ENCODE measurements at places on chromosomes 7 and 10.

DNA sequence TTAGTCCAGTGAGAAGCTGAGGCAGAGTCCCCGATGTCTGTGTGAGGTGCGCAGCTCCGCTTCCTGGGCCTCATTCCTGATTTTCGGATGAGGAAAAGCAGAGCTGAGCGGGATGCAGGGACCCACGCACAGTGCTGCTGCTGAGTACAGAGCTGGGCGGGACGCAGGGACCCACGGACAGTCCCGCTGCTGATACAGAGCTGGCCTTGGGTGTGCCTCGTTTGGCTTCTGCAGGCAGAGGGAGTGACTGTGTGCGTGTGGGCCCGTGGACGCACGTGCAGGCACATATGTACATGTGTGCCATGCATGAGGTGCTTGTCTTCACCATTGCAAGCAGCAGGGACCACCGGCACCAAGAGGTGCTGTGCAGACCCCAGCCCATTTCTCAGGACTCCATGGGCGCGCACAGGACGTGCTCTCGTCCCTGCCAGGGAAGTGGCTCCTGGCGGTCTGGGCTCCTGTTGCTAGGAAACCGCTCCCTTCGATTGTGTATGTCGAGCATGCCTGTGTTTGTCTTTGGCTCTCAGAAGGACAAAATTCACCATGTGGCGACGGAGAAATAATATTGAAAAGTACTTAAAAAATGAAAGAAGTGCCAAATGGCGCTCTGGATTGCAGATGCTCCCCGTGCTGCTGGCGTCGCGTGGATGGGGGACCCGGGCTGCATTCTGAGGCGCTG lies 303.8 kb upstream of the MKI67 start:
- no peak for DNase-seq

DNA sequence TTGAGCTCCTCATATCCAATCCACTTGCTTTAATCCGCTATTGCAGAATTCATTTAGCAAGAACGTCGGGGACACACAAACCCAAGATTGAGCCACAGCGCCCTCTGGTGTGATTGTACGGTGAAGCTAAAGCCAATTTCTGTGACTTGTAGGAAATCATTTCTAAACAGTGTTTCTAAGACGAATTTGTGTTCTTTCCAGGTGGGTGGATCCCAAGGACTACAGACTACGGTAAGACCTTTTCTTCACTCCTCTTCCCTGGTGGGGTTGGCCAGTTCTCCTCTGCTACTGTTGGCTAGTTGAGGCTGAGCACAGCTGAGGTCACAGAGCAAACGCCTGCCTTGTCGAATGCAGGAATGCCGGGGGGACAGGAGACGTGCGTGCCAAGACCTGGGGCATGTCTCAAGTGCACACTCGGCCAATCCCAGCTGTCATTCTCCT lies 5.2 kb downstream of the DMBT1 start:
- peak; percentile 69 for DNase-seq

GRCh38 chr10:50604809-50605208 lies 18.9 kb downstream of the SGMS1 start:
- no peak for DNase-seq

DNA sequence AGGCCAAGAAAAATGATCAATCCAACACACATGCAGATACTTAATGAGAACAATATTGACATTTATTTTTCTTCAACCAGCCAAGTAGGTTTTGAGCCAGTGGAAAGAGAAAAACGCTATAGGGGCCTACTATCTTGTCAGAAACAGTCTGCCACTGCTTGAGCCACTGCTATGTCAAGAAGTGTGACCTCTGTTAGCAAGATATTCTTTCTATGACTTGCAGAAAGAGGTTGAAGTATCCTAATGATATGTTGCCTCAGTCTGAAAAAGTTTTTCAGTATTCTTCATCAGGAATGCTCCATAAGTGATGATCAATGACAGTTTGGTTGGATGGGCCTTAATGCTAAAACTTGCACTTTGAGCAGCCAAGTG lies 328.4 kb upstream of the KCND2 start:
- no peak for DNase-seq

- no peak for DNase-seq
These were observed 73.7 kb upstream of the ODAD2 start for GRCh38 chr10:28072573-28072972.

- no peak for DNase-seq
These were observed 553.8 kb downstream of the GRM8 start for GRCh38 chr7:126698909-126699308.

DNA sequence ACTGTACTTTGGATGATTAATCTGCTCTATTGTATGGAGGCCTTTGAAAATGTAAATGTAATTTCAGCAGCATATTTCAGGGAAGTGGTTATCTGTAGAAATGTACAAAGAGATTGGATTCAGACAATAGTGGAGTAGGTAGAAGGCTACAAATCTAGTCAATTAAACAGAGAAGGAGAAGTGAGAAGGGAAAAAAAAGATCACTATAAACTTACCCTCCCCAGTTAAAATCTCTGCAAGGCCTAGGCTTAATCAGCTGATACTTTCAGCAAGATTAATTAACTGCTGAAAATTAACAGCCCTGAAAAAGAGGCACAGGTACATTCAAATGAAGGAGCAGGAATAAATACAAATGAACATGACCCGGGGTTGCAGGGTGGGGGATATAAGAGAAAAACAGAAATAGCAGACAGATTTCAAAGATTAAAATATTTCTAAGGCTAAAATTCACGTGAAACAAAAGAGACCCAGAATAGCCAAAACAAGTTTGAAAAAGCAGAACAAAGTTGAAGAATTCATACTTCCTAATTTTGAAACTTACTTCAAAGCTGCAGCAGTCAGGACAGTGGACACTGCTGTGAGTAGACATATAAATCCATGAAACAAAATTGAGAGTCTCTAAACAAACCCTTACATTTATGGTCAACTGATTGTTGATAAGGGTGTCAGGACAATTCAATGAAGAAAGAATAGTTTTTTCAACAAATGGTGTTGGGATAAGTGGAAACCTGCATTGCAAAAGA lies 96.0 kb downstream of the NRCAM start:
- DNase-seq = no peak

GRCh38 chr7:112449902-112450806 lies at the start of gene IFRD1:
Gene IFRD1, plus strand, starts transcription at chr7:112450460. Its CDS starts 229 bp downstream, at chr7:112450689.
- peak; percentile 95 for DNase-seq

GRCh38 chr10:35685402-35685801 lies 43.3 kb upstream of the FZD8 start:
- DNase-seq = no peak

DNA sequence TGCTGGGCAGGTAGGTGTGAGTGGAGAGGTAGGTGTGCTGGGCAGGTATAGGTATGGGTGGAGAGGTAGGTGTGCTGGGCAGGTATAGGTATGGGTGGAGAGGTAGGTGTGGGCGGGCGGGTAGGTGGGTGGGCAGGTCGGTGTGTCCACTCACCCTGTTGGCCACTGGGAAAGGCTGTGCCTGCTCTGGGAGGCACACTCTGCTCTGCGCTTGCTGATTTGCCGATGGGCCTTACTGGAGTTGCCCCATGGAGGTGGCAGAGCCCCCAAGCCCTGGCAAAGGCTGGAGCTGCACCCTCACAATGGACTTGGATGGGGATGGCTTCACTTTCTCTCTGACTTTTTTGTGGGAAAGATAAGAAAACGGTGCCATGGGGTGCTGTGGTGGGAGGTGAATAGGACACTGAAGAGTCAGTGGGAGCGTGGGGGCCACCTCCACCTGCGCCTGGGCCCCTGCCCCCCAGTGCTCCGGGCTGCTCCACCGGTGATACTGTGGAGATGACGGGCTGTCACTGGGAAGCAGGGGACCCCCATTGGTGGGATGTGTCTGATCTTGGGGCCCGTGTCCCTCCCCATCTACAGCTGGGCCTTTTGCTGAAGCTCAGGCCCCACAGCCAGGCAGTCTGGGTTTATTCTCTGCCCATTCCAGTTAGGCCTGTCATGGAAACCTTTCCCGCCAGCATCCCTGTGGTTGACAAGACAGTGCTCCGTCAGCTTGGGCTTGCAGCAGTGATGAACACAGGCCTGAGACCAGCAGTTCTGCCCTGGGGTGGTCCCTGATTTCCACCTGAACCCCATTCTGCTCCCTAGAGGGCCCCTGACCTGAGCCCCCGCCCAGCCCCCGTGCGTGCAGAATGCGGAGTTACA lies 75.0 kb downstream of the NKX6-2 start:
- no peak for DNase-seq

GRCh38 chr7:41466760-41467384 lies 236.0 kb downstream of the INHBA start:
- no peak for DNase-seq

DNA sequence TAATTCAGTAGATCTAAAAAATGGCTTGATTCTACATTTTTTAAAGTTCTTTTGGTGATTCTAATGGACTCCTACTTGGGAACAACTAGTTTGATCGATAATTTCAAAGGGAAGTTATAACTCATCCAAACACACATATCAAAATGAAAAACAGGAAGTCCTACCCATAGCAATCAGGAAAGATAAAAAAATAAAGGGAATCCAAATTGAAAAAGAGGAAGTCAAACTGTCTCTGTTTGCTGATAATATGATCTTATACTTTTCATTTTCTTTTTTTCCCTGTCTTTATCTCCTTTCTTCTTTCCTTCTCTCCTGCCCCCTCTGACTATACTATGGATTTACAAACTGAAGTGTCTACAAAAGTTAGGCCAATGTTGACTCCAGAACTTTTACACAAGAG lies 118.8 kb downstream of the IQUB start:
- DNase-seq = no peak

DNA sequence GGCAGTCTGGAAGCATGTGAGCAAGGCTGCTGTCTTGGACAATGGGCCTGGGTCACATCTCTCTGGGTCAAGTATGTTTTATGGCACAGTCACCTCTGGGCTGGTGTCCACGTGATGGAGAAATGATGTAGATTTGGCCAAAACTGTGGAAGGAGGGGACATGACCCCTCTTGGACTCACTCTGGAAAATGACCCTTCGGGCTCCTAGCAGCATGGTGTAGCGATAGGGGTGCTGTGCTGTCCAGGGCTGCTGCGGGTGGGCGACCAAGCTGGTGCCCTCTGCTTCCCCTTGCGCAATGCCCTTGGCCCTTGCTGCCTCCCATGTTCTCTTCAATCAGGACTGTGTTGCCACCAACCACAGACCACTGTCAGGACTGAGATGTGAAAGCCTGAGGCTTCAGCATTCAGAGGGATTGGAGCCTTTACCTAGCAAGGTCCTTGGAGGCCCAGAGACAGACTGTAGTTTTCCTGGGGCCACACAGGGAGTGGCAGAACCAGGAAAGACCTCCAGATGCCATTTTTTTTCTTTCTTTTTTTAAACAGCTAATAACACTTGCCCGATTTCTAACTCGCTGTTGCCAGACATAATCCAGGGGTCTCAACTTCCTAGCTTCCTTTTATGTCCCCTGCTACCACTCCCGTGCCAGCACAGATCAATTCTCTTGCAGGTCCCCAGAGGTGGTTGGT lies 6.1 kb downstream of the CYP26A1 start:
- DNase-seq = no peak

GRCh38 chr10:124709861-124710260 lies 34.3 kb downstream of the FAM53B start:
- no peak for DNase-seq

GRCh38 chr10:16663444-16663843 lies 141.8 kb upstream of the C1QL3 start:
- DNase-seq = no peak

GRCh38 chr7:41969561-41970105 lies 266.7 kb upstream of the INHBA start:
- no peak for DNase-seq

DNA sequence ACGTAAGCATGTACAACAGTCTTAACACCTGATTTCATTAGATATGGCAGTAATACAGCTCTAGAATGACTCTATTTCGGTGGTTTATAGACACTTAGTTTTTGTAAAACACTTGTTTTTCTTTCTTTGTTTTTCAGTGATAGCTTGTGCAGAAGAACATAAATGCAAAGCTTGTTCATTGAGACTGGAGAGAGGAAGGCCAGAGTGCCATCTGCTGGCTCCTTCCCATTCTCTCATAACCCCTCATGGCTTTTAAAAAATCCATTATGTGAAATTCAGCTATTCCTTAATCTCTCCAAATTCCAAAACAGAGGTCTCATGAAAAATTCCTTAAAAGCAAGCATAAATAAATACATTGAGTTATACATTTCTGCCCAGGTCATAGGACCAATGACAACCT lies 76.3 kb downstream of the CACNB2 start:
- DNase-seq = no peak

DNA sequence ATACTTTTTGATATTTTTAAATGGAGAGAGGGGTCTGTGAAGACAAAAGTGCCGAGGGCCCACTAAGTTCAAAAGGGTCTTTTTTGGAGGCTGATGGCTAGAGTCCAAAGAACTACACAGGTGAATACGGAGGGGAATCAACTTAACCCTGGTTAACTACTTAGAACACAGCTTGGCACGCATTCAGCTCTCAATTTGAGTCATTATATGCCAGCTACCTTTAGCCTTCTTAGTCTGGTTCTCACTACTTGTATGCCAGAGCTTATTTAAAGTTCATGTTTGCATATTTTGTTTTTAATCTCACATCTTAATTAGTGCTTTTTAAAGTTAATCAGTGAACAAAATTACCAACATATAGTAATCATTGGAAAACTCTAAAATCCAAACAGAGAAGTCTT lies 80.8 kb downstream of the VWDE start:
- no peak for DNase-seq

DNA sequence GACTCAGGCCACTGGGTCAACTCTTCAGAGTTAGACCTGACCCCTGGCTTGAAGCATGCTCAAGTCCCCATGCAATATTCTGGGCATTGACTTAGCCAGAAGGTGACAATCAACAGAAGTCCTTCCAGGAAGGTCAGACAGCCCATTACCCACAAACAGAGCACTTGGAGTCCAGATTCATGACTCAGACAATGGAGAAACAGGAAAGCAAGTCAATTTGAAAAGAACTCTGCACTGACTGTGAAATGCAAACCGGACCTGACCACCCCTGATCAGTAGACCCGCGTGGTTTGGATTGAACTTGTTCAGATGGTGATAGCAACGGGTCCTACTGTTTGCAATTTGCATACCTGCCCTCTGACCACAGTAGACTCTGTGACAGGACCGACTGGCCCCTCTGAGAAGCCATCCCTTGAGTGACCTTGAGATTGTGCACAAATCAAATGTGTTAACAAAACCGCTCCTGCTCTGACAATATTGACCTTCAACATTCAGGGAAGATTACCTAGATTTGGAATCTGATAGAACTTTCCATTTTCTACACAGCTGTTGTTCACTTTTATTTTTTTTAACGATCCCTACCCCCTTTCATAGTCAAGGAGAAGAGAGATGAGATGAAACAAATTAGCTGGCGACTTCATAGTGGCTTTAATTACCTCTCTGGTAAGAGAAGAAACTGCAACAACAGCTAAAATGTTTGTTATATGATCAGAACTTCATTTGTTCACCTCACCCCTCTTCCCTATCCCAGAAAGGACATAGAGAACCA lies 138.7 kb downstream of the NRP1 start:
- DNase-seq = no peak
